ENCODE measurements at places on chromosomes 11 and 22. TPM values are rescaled to one million over a fixed set of nuclear protein-coding genes. Genes with fewer than 3 reads are reported as not detected.

Gene NXPE4
- total RNA-seq = not detected

Gene JHY
- total RNA-seq = 0.42 TPM

Gene VPREB1
- total RNA-seq = not detected

Gene LGALS12
- total RNA-seq = not detected

Gene TBX10
- not detected for total RNA-seq

Gene RFPL3
- total RNA-seq = not detected

Gene KRTAP5-8
- not detected for total RNA-seq

Gene MAPK8IP2
- total RNA-seq = under 0.01 TPM

Data from smooth muscle cell of the umbilical artery (primary cell).